Endodermal cell (in vitro differentiated cells): ENCODE measurements at places on chromosomes 11 and 22.

DNA sequence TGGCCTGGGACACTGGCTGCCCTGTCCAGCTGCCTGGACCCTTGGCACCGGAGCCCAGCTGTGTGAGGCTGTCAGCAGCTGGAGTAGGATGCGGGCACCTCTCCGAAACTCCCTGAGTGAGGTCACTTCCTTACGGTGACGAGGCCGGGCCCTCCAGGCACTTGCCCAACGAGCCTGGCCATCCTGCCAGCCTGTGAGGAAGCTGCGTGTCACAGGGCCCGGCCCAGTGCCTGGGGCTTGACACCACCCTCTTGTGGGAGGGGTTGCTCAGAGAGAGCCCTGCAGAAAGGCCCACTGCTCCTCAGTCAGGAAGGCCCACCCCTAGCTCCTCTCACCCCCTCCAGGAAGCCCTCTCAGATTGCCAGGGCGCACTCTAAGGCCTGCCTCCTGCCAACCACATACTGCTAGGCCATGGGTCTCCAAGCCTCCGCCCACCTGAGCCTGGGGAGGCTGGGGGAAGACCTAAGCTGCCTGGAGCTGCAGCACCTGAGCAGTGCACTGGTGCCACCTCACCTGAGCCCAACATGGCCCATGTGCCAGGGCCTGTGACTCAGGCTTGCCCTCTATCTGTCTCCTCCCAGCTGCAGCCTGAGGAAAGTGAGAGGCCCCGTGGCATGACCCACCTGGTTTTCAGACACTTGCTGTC, 4.3 kb upstream of the PHLDA2 start:
- DNase-seq, result peak; percentile 87

- DNase-seq, result peak; percentile 24
Measured at GRCh38 chr11:117182551-117182935, 4.0 kb downstream of the SIDT2 start.

DNA sequence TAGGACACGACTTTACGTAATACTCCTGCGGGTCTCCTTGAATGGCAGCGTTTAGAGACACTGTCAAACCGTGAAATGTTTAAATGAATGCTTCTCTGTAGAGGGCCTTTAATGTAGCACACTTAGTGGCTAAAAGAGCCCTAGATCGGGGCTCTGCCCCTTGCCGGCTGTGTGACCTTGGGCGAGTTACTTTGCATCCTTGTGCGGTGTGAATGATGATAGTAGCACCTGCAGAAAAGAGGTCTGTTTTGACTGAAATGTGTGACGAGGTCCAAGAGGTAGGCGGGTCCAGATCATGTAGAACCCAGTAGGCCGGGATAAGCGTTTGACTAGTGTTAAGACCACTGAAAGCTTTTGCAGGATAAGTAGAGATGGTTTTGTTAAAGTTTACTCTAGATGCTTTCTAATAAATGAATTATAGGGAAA, 866 bp downstream of the MED17 start:
- DNase-seq, result no peak

DNA sequence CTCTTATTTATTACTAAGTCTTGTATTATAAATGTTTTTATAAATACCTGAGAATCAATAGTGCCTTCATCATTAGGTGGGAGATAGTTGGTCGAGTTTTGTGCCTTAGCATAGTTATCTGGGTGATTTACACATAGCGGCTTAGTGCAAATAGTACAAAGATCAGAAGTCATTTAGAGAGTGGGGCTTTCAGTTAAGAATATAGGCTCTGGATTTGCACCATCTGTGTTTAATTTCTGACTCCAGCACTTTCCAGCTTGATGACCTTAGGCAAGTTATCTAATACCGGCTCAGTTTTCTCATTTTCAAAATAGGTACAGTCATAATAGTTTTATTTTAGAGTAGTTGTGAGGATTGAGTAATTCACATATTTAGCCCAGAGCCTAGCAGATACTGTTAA, 26.4 kb downstream of the PDE3B start:
- no peak for DNase-seq

DNA sequence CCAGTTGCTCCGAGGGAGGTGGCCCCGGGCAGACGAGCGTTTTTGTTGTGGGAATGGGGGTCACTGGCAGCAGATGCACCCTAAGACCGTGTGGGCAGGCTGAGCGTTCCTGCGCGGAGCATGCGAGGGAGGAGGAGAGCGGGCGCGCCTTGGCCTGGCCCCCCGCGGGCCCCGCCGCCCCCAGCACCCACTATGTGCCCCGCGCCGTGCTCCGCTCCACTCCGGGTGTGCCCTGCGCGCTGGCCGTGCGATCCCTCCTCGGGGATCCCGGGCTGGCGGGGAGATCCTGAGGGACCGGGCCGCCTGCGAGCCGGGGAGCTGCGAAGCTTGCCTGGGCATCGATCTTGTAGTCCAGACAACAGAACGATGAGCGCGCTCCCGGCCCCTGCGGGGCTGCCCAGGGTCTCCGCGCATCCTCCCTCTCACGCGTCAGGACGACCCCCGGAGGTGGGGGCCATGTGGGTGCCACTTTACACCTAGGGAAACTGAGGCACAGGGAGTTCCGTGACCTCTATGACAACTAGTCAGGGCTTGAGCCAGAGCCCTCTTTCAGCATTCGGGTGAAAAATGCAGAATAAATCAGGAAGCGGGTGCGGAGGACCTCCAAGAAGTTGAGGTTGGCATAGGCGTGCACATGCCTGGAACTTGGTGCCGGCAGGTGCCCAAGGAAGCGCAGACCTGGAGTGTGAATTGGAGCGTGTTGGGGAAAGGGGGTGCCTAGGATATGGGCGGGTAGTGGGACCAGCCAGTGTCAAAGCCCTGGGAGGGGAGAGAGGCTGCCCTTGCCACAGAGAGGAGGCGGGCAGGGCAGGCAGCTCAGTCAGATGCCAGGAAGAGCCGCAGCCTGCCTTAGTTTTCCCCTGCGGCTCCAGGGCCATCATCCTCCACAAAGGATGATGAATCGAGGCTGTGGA, 1.3 kb upstream of the KMT5B start:
- peak; percentile 75 for DNase-seq

- DNase-seq, result no peak
Measured at GRCh38 chr11:79069504-79069903, 371.3 kb downstream of the TENM4 start.

DNA sequence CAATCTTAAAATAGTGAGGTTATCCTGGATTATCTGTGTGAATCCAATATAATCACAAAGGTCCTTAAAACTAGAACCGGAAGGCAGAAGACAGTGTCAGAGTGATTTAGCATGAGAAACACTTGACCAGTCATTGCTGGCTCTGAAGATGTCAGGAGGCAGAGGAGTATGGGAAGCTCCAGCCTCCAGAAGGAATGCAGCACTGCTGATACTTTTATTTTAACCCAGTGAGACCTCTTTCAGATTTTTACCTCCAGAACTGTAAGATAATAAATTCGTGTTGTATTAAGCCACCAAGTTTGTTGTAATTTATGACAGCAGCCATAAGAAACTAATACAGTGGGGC, 134.4 kb upstream of the ZC3H12C start:
- no peak for DNase-seq

DNA sequence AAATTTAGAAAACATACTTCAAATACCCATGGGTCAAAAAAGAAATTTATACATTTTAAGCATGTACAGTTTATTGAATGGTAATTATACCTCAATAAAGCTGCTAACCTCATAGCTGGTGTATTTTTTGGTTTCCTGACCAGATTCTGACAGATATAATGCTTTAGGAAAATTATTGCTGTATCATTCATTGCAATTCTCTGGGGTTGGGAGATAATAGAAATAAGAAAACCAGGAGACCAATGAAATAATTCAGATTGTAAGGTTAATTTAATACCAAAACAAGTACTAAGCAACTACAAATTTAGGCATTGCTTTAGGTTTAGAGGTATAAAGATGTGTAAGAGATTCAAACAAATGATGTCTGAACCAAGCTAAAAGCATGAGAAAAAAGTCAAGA, 120.1 kb downstream of the ENTHD1 start:
- no peak for DNase-seq

- DNase-seq, result no peak
Measured at GRCh38 chr22:20738394-20739089, 35.4 kb upstream of the SERPIND1 start.

GRCh38 chr11:75823946-75824345, 8.9 kb downstream of the UVRAG start:
- no peak for DNase-seq

- DNase-seq, result no peak
Measured at GRCh38 chr11:763549-764321, 13.6 kb downstream of the GATD1 start.

- no peak for DNase-seq
Measured at GRCh38 chr11:384511-384910, 9.5 kb upstream of the PKP3 start.

DNA sequence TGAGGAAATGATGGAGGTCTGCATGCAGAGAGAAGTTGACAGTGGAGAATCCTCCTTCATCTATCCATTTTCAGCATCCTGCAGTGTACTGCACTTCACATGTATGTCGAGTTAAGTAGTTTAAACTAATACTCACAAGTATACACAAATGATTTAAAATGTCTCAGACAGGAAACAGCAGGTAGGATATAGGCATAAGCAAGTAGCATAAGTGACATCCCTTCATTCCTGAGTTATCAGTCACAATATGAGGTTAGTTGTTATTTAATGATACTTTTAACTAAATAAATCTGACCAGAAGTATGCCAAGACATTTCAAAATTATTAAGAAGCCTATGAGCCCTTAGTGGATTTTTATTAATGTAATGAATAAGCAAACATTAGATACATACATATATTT, 37.4 kb downstream of the MTMR2 start:
- no peak for DNase-seq

- no peak for DNase-seq
Measured at GRCh38 chr11:102464859-102465500, 12.4 kb upstream of the TMEM123 start.

DNA sequence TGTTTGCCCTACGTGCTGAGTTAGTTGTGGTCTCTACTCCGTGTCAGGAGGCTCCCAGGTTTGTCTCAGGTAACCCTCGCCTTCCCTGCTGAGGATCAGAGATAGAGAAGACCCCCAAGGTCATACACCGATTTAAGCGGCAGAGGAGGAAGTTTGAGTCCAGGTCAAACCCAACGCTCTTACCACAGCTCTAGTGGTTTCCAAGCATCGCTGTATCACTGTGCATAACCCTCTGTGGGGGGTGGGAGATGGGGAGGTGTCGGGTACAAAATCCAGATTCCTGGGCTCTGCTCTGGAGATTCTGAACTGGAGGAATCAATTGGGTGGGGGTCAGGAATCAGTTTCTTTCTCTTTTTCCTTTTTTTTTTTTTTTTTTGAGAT, 627 bp downstream of the DNAJC4 start:
- DNase-seq, result no peak

DNA sequence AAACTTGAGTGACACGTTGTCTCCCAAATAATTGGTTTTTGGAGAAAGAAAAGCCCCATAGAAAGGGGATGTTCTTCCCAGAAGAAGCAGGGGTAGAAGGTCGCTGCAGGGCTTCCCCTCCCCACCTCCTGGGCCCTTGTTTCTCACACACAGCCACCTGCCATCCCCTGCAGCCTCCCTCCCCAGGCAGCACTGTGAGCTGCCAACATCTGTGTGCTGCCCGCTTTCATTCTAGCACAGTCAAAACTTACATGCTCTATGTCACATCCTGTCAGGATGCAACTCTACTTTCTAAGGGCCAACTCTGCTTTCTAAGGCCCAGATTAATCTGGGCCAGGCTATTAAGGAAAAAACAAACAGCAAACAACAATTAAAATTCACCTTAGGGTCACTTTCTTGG, 309.4 kb upstream of the ZC3H12C start:
- no peak for DNase-seq

- no peak for DNase-seq
Measured at GRCh38 chr11:31986201-31986889, 104.5 kb upstream of the RCN1 start.

DNA sequence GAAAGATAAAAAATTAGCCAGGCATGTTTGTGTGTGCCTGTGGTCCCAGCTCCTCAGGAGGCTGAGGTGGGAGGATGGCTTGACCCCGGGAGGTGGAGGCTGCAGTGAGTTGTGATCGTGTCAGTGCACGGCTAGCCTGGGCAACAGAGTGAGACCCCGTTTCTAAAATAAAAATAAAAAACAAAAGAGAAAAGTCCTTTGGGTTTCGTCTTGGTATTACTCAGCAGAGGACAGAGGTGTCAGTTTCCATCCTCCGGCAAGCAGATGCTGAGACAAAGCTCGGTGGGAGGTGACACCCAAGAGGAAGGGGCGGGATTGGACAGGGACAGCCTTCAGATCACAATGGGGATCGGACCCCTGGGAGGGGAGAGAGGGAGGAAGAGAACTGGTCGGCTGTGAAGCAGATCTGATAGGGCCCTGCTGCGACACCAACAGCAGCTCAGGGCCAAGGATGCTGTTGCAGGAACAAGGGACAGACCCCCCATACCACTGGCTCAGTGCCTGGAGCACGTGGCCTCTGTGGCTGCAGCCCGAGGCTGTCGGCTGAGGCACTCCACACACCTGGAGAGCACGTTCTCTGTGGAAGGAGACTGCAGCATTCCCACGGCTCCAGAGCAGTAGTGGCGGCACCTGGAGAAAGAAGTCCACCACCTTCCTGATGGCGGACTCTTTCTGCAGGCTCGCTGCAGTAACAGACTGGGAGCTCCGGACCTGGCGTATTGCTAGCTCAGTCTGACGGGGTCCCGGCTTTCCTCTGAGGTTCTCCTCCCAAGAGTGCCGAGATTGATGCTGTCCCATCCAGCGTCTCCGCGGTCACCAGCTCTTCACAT, 5.2 kb upstream of the BID start:
- DNase-seq, result no peak

DNA sequence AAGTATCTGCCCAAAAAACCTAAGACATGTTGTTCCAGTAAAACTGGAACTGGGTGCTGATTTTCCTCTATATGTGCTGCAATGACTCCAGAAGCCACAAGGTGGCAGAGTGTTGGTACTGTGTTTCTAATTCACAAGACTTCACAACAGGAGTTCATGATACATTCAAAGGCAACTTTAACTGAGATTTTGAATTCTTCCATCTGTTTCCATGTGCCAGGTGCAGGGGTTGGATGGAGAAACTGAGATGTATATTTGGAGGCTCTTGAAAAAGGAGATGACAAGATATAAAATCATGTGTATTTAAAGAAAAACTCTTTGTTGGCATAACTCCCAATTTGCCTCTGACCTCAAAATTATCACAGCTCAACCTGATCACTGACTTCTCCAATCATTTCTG, 1098.6 kb upstream of the CCDC90B start:
- peak; percentile 79 for DNase-seq

GRCh38 chr11:71239581-71239980, 12.8 kb downstream of the SHANK2 start:
- DNase-seq, result no peak

GRCh38 chr11:108818971-108819370, 154.1 kb downstream of the DDX10 start:
- DNase-seq, result no peak

GRCh38 chr11:103699216-103699615, 337.2 kb upstream of the DDI1 start:
- DNase-seq, result no peak

DNA sequence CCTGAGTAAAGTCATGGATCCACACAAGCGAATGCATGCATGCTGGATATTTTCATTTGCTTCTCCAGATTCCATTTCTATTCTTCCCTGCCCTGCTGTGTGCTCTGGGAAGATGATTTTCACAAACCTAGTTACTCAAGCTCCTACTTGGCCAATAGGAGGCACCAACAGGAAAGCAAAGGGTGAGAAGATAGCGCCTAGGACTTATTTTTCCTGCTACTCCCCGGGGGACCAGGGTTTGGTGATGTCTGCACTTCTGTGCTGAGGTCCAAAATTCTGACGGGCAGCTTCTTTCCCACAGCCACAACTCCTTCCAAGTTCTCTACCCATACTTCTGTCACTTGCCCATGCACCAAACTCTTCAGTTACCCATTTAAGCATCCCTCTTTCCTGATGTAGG, 509.3 kb upstream of the TENM4 start:
- DNase-seq, result peak; percentile 55

- DNase-seq, result no peak
Measured at GRCh38 chr22:46473021-46473779, 64.2 kb downstream of the CELSR1 start.
